ENCODE measurements at places on chromosomes 7 and 10. TPM values are rescaled to one million over a fixed set of nuclear protein-coding genes. Genes with fewer than 3 reads are reported as not detected.

DNA sequence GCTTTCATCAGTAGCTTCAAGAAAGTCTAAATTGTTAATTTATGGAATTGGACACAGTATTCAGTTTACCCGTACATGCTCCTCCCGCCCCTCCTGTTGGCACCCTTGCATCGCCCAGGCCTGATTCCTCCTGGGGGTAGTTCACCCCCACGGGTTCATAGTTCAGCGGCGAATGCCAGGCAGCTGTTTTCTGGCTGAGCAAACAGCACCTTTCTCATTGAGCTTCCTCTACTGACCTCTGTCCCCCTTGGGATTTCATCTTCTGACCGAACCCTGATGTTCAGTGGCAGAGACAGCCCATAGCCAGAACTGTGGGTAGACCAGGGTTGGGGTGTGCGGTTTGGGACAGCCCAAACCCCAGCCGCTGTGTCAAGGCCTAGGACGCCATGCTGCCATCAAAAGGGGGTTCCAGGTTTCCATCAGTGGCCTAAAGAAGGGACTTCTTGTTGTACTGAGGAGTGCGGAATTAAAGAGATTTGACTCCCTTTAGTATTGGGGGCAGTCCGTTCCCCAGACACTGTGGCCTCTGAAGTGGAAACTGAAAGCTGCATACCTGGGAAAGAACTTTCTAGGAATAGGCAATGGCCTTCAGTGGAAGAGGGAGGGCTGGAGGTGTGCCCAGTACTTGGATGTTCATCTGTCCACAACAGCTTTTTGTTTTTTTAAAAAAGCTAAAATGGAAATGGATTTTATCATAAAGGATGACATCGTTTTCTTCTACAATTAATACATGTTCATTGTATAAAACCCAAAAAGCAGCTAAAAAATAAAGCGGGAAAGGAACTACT, 19.0 kb downstream of the MDH2 start:
- DNase-seq: no peak
- no peak overlapping the region for H3K27ac ChIP-seq
- no peaks in the 10 kb centered on the region for H3K4me1 ChIP-seq

DNA sequence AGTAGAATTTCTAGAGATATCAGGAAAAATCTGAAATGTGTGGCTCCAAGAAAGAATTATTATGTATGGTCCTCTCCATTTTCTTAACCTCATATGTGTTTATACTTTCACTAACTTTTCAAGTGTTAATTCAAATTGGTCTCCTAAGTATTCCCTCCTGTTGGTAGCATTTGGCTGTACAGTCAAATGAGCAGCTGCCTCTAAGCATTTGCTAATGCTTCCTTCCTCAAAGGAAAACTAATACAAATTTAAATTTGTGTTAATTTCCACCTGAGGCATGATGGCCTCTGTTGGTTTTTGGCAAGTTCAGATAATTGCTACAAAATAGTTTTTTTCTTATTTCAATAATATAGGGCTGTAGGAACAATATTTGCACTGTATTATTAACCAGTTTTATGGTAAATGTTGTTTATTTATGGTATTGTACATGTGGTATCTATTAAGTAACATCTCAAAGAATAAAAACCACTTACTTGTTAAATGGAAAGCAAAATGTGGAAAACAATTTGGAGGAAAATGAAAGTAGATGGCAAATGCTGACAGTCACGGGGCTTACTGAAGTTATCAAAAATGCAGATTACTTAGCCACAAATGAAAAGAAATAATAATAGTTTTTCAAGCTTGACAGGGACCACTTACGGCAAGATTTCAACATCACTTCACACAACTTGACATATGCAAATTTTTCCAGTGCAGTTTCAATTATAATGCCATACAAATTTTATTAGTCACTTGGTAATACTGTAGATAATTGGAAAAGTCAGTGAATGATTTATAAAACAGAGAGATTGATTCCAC, 299.3 kb upstream of the MEOX2 start:
- H3K4me3 ChIP-seq: no peak overlapping the region
- H3K27ac ChIP-seq: no peak overlapping the region
- DNase-seq: no peak
- H3K27me3 ChIP-seq: no peaks in the 10 kb centered on the region

The RNF133 gene
- not detected for polyA plus RNA-seq

GRCh38 chr10:26755443-26755903, 58.0 kb downstream of the PDSS1 start:
- no peak for DNase-seq
- peaks cover 49% of the 10 kb centered on the region for H3K4me1 ChIP-seq
- peaks cover 8% of the 10 kb centered on the region for H3K36me3 ChIP-seq
- H3K27ac ChIP-seq: no peak overlapping the region
- H3K27me3 ChIP-seq: no peaks in the 10 kb centered on the region
- no peak overlapping the region for H3K4me3 ChIP-seq

The KIAA1549 gene
- polyA plus RNA-seq: not detected

- H3K4me3 ChIP-seq: no peak overlapping the region
- no peak for DNase-seq
- H3K27me3 ChIP-seq: no peaks in the 10 kb centered on the region
- H3K4me1 ChIP-seq: no peaks in the 10 kb centered on the region
Observed at GRCh38 chr7:25408012-25408687, 179.9 kb upstream of the NPVF start.

DNA sequence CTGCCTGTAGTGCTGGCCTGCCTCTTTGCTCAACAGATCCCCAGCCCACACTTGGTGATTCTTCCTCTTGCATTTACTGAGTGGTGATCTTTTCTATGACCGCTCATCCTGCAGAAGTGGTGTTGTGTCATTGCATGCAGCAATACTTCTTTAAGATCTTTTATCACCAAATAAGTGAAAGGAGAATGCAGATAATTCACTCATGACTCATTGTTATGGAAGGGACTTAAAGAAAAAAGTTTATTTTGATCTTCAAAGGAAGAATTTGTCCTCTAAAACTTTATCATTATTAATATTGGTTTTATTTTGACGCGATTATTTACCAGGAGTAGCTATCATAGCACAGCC, 489.1 kb upstream of the CELF2 start:
- no peaks in the 10 kb centered on the region for H3K36me3 ChIP-seq
- H3K27me3 ChIP-seq: no peaks in the 10 kb centered on the region
- no peak overlapping the region for H3K27ac ChIP-seq
- no peak overlapping the region for H3K4me3 ChIP-seq
- H3K4me1 ChIP-seq: no peaks in the 10 kb centered on the region
